ENCODE measurements at places on chromosomes 6 and 20.
A peak's percentile ranks its signal among the peaks of the same experiment; 100 is the strongest.

GRCh38 chr6:110488606-110489190 lies 12.3 kb upstream of the SLC22A16 start:
- no peak for DNase-seq

DNA sequence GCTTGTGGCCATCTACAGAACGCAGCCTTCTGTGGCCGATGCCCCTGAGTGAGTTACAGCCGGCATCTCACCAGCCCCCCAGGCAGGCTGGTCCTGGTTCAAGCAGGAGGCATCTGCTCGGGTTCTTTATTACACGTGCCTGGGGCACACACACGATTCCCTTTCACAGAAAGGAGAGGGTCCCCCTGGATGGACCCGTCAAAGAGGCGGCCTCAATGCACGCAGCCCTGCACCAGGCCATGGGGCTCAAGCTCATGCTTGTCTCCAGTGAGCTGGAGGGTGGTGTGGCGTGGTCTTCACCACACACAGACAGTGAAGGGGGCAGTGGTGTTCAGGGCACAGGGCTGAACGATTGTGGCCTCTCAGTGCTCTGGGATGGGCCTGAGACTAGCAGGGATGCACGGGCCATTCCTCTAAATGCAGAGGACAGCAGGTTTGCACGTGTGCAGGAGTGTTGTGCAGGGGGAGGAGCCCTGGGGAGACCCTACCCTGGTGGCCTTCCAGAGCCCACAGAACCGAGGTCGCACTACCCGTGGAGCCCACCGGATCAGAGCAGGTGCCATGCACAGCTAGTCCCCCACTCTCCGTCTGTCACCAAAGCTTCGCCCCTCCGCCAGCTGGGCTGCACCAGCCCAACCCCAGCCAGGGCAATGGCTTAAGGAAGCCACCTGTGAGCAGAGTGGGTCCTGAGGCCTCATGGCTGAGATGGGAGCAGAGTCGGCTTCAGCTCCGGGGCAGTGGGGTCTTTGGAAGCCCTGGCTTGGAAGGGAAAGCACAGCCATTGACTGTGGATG lies 23.1 kb downstream of the FRMD1 start:
- DNase-seq, result no peak

- no peak for DNase-seq
These were observed 271.4 kb upstream of the MAN1A1 start for GRCh38 chr6:119620846-119621555.

DNA sequence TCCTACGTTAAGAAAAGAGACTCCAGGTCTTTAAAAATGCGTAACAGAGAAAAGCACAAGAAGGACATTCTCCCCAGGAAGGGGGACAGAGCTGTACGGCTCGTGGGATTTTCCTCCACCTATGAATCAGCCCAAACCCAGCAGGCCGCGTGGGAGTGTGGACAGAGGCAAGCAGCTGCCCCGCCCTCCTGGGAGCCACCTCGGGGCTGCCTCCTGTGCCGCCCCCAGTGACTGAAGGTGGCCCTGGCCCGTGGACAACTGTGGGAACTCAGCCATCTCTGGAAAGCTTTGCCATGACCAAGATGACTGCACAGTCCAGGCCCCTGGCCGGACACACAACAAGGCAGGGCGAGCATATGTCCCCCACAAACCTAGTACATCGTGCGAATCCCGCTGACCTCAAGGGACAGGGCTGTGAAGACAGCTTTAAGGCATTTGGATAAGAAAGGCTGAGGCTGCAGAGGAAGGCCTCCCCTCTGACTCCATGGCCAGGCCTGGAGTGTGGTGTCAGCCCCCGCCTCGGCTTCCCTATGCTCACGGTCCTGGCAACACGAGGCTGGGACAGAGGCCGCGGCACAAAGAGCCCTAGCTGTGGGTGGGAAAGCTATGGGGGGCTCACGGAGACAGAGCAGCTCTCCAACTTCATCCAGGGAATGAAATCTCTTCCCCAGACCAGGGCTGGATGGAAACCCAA lies 26.9 kb downstream of the PXDC1 start:
- DNase-seq, result no peak

DNA sequence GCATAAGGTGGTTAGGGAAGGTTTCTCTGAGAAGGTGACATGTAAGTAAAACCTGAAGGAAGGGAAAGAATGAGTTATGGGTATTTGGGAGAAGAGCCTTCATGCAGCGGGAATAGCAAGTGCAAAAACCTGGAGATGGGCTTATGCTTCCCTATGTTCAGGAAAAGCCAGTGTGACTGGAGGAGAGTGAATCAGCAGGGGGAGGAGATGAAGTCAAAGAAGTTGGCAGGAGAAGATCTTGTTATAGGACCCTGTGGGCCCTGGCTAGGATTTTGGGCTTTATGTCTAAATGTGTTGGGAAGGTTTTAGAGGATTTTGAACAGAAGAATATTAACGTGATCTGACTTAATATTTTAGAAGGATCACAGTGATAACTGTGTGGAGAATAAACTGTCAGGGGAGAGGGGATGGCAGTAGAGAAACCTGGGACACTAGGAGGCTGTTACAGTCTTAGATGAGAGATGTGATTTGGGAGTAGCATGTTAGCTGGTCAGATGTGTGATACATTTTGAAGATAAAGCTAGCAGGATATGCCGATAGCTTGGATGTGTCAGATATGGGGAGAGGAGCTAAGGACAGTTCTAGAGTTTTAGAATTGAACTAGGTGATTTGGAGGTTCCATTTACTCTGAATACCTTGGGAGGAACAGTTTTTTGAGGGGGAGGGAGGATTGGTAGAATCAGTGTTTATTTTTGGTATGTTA lies 41.0 kb downstream of the PHF3 start:
- DNase-seq, result no peak

DNA sequence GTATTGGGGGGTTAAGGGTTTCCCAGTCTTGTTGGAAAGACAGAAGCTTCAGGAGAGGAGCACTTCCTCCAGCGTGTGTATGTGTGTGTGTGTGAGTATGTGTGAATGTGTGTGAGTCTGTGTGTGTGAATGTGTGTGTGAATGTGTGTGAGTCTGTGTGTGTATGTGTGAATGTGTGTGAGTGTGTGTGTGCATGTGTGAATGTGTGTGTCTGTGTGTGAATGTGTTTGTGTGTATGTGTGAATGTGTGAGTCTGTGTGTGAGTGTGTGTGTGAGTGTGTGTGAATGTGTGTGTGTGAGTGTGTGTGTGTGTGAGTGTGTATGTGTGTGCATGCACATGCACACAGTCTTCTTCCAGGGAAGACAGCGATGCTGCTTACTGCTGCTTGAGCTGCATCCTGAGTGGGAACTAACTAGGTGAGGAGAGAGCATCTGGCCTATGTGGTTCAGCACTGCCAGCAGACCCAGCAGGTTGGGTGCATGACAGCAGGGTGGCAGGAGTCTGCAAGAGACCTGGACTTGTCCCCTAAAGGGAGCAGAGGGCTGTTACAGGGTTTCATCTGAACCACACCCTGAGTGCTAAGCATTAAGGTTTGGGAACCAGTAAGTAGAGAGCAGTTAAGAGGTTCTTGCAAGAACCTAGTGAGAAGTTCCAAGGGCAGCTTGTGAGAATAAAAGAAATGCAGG lies 22.7 kb upstream of the CCND3 start:
- no peak for DNase-seq

DNA sequence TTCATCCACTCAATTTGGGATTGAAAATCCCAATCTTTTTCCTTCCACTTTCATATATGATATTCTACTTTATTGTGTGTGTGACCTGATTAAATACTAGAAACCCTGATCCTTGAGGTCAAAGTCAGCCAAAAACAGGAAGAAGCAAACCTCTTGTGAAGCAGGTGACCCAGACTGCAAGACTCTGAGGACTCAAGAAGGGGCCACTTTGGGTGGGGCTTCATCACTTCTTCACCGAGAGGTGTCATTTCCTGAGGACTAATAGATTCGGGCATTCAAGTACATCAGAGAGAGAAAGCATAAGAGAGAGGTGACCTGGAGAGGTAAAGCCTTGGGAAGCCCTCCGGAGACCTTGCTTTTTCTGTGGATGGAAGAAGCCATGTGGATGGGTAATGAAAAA lies 129.0 kb downstream of the CFAP61 start:
- no peak for DNase-seq

DNA sequence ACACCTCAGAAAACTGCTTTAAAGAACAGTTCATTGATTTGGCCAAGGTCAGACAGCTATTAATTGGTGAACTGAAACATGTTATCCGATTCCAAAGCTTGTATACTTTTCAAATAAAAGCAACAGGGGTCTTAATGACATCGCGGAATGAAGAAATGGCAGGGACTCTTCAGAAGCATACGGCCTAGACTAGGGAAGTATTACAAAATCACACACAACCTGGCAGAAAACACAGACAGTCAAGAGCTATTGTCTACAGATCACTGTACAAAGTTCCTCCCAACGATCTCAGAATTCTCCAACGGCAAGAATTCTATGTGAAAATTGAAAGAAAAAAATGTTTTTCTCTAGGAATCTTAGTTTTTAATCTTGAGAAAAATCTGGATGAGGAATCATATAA lies 105.5 kb downstream of the PTPRK start:
- no peak for DNase-seq

DNA sequence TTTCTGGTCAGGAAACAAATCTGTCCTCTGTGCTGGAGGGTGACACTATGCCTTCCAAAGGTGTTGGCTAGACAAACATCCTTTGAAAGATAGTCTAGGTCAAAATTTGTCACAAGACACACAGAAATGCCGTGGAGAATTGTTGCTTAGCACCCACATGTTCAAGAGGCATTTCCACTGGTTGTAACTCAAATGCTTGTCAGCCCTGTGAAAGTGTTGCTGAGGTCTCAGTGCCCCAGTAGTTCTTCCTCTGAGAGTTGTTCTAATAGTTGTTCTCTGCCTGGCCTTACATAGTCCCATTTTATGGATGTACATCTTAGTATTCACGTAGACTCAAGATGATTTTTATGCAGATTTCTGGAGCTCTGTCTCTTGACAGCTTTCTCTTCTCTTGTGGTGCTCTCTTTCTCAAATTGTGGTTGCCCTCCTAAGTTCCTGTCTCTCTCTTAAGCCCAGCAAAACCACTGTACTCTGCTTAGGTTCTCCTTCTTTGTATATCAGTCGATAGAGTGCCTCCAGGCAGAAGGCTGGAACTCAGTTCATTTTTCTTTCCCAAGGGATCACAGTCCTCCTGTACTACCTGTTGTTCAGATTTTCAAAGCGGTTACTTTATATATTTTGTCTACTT lies 39.5 kb upstream of the REV3L start:
- DNase-seq, result no peak

DNA sequence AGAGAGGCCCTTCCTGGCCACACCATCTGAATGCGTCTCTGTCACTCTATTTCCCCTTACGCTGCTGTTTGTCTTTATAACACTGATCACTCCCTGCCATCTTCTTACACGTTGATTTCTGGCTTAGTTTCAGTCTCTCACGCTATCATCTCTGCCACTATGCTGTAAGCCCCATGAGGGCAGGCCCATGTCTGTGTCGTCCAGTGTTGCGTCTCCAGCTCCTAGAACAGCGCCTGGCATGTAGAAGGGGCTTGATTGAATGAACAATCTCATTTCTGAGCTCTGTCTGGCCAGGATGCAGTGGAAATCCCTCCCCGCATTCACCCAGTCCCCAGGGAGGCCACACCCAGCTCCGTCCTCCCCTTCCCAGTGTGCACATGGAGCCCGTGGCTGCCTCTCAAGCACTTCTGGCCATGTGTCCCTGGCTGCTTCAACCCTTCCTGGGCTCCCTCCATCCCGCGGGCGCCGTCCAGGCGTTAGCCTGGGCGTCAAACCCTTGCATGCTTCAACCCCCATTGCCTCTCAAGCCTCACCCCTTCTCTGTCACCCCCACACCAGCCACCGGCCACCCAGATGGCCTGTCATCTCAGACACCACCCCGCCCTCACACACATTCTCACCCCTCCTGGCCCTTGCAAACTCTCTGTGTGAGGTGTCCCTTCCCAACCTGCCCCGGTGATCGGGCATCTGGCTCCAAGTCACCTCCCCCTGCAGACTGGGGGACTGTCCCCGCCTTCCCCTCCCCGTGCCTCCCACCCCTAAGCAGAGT lies 71.1 kb downstream of the SRC start:
- no peak for DNase-seq

DNA sequence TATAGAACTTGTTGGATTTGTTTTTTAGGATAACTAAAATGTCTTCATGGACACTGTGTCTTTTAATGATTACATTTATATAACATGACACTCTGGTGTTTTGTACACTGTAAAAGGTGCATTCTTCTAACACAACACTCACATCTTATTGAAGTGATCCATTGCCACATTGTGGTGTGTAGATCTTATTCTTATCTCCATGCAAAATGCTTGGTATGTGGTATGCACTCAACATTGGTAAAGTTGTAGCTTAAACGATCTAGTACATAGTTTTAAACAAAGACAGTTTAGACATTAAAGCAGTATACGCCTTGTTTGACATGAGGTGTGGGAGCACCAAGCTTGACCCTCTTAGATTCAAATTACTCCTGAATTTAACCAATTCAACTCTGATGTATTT lies 84.7 kb downstream of the SASH1 start:
- DNase-seq, result no peak

- DNase-seq, result no peak
These were observed 57.4 kb downstream of the EZR start for GRCh38 chr6:158761746-158762145.

DNA sequence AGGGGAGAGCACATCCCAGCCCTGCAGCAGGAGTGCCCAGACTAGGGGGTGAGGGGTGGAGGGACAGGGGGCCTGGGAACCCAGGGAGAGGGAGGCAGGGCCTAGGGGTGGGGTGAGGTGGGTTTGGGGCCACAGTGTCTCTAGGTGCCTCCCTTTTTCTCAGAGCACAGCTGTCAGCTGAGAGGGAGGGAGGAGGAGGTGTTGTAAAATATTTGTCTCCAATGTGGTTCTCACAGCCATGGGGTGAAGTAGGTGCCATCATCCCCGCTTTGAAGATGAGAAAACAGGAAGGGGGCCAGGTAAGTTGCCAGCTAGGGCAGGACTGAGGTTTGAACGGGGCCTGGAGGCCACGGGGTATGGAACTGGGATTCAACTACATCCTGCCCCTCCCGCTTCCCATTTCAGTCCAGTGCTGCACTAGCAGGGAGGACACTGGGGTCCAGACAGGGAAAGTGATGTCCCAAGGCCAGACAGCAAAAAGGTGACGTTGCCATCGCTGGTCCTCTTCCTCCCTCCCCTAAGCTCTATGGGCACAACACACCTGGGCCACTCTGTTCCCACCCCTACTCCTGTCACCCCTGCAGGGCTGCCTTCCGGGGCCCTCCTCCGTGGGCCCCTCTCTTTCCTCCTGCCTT lies 20.3 kb downstream of the PACSIN1 start:
- no peak for DNase-seq

DNA sequence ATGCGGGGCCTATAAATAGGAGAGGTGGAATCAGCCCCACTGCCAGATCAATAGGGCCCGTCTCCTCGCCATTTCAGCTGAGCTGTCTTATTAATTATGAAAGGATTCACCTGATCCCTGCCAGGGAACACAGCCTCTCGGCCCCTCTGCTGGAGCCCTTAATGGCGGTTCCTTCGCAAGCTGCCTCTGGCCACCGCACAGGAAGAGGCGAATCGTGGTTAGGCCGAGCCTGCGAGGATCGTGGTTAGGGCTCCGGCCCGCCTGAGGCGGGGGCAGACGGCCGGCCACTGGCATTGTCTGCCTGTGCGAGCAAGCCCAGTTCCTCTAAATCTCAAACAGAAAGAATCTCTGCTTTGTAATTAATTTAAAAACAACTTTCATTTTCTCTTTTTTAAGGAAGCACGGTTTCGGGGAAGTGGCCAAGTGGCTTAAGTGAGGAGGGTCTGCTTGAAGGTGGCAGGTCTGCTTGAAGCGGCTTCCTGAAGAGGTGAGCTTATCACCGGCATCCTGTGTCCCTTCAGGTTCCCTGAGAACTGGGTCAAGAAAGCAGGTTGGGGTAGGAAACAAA lies 9.2 kb downstream of the NRN1 start:
- no peak for DNase-seq

- DNase-seq, result no peak
These were observed 215.2 kb downstream of the TAF4 start for GRCh38 chr20:61850457-61850856.

GRCh38 chr6:26553264-26553634 lies 15.1 kb downstream of the HMGN4 start:
- peak; percentile 84 for DNase-seq

Data from testis (tissue), 5 donors.